ENCODE measurements at places on chromosomes 6 and 20. TPM values are rescaled to one million over a fixed set of nuclear protein-coding genes. Genes with fewer than 3 reads are reported as not detected.

CALHM5 gene
- 4.8 TPM for total RNA-seq

PSORS1C1 gene
- 1.8 TPM for total RNA-seq

TFAP2D gene
- total RNA-seq, result not detected

SPATS1 gene
- total RNA-seq, result not detected

CST4 gene
- not detected for total RNA-seq

All from glomerular endothelial cell (primary cell).